ENCODE measurements at places on chromosomes 1 and 21.

DNA sequence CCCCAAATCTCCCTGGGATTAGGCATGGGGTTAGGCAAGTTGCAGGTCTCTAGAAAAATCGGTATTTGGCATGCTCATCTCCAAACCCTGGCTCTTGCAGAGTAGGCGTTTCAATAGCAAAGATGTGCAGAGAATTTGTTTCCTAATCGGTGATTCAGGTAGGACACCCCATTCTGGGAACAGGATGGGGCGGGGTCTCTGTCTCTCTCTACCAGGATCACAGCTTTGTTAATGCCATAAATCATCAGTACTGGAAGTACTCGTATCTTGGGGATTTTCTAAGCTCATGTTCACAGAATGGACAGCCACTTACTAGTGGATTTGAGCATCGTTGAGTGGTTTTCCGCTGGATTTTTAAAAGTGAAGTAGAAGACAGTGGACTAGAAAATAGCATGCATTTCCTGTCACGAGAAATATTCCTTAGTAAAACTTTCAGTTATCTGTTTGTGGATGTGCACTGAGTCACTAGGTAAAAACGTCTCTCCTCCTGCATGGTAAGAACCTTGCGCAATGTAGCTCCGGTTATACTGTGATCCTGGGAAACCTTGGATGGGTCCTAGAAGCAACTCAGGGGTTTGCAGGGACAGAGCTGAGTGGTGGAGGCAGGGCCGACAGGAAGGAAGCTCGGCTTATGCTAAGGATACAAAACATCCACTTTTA, 5.1 kb downstream of the TMEM51 start:
- peak; percentile 75 for DNase-seq

GRCh38 chr1:207605444-207606361, 39.2 kb upstream of the CR1L start:
- no peak for DNase-seq

- DNase-seq: peak; percentile 52
Observed at GRCh38 chr1:238951809-238952208, 434.6 kb upstream of the CHRM3 start.

DNA sequence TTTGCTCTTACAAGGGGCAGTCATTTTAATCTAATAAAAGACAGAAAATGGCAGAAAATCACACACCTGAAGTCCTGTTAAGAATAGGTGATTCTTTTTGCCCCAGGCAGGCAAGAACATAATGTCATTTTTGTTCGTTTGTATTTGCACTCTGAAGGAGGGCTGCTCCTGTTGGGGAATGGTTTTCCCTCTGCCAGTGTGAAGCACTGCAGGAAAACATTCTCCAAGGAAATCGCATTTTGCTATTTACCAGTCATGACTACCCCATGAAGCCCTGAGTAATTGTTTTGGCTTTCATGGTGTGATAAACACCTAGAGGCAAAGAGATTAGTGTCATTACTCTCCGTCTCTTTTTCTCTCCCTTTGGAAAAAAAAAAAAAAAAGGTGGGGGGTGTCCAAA, 345.5 kb downstream of the NTNG1 start:
- DNase-seq: no peak

DNA sequence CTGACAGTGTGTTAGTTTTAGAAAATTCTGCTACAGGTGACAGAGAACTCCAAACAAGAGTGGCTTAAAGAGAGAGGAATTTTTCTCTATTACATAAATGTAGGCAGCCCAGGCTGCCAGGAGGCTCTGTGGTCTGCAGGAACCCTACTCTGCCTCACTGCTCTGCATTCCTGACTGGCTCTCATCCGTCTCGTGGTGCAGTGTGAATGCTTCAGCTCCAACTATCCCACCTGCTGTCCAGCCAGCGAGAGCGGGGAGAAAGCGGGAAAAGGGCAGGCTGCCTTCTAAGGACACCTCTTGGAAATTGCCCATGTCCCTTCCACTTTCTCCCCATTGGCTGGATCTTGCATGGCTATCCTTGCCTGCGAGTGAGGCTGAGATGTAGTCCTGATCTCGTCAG, 131.3 kb downstream of the PEX14 start:
- no peak for DNase-seq

GRCh38 chr1:52668711-52669110, 29.4 kb downstream of the COA7 start:
- no peak for DNase-seq

DNA sequence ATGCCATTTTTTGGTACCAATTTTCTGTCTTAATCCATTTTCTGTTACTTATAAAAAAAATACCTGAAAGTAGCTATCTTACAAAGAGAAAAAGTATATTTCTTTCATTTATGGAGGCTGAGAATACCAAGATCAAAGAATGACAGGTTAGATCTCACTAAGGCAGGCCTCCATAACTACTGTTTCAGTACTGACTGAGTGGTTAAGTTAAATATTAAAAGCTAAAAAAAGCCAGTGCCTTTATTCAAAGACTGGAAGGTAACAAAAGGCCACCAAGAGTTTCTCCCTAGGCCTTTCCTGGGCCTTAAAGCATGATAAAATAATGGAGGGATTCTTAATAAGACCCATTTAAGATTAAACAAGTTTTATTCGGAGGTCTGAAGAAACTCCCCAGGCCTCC, 687.7 kb upstream of the ADGRL4 start:
- no peak for DNase-seq

DNA sequence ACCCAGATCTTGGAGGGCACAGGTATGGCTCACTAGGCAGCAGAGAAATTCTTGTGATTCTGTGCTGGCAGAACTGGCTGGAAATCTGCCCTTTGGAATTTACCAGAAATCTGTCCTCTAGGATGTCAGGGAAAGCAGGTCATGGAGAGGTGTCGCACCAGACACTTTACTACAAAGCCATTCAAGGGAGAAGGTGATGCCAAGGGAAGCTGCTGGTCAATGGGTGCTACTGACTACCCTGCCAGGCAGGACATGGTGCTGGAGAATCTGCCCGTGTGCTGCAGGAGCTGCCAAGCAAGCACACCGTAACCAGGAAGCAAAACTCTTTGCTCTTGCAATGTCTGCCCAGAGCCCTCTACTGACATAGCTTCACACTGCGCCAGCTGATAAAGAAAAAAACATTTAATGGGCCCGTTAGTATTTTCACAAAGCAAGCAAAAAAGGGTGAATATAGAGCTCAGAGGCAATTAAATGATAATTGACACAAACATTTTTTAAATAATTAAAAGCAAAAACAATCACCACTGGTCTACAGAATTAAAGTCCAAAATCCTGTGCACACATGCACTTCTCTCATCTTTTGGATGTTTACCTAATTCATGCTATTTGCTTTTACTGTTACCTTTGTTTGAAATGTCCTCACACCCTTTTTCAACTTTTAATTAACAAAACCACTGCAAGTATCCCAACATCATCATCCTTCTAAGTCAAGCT, 7.2 kb upstream of the FBXO28 start:
- peak; percentile 41 for DNase-seq

DNA sequence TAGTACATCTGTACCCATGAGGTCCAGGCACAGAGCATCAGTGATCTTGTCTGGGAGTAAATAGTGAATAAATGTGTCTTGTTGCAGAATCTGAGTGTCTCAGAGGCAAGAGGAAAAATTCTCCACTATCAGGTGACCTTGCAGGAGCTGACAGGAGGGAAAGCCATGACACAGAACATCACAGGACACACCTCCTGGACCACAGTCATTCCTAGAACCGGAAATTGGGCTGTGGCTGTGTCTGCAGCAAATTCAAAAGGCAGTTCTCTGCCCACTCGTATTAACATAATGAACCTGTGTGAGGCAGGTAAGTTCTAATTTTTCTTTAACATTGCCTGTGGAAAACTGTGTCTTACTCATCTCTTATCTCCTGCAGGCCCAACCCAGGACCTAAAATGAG, 43.1 kb downstream of the IL12RB2 start:
- DNase-seq: no peak

DNA sequence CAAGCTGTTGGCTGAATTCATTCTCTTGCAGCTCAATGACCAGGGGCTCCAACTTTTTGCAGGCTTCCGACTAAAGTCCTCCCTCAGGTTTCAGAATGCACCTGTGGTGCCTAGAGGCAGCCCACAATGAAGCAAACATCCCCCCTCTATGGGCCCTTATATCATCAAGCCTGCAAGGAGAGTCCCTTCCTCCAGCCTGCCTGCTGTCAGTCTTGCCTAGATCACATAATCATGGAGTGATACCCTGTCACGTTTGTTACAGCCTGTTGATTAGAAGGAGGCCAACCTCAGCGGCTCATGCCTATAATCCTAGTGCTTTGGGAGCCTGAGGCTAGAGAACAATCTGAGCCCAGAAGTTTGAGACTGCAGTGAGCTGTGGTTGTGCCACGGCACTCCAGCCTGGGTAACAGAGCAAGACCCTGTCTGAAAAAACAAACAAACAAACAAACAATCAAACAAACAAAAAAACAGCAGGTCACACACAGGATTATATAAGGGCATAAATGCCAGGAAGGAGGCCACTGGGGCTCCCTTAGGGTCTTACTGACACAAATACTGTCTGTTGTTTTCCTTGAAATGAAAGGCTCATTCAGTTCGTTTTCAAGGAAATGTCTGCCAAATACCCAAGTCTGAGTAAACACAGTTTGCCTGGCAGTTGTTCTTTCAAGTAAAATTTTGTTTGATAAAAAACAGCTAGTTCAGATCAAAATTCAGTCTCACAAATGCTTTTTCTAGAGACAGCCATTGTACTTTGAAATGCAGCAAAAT, 4.7 kb upstream of the SPRR3 start:
- no peak for DNase-seq

DNA sequence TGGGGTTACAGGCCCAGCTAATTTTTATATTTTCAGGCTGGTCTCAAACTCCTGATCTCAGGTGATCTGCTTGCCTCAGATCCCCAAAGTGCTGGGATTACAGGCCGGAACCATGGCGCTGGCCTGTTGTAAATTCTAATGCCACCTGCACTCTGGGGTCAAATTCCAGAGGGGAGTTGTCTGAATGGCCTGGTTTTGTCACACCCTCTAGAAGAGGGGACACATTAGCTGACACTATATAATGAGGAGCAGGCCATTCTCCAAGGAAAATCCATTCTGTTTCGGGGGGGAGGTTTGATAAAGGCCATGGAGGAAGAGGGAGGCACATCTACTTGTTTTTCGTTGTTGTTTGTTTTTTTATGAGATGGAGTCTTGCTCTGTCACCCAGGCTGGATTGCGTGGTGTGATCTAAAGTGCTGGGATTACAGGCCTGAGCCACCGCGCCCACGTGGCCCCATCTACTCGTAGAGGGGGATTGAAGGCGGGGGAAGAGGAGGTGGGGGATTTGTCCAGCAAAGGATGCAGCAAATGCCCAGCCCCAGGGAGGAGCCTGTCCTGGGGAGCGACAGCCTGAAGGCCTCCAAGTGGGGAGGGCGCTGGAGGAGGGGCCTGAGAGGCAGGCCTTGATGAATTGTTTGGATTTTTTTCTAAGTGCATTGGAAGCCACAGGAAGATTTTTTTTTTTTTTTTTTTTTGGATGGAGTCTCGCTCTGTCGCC, 78.4 kb upstream of the SLC45A1 start:
- DNase-seq: peak; percentile 27

GRCh38 chr1:1974834-1975233, 28.8 kb downstream of the CFAP74 start:
- no peak for DNase-seq

- no peak for DNase-seq
Observed at GRCh38 chr1:228314658-228315483, 91.8 kb downstream of the TRIM11 start.
